Cardiac muscle cell (in vitro differentiated cells and primary cell): ENCODE measurements at places on chromosomes 7 and 10.

DNA sequence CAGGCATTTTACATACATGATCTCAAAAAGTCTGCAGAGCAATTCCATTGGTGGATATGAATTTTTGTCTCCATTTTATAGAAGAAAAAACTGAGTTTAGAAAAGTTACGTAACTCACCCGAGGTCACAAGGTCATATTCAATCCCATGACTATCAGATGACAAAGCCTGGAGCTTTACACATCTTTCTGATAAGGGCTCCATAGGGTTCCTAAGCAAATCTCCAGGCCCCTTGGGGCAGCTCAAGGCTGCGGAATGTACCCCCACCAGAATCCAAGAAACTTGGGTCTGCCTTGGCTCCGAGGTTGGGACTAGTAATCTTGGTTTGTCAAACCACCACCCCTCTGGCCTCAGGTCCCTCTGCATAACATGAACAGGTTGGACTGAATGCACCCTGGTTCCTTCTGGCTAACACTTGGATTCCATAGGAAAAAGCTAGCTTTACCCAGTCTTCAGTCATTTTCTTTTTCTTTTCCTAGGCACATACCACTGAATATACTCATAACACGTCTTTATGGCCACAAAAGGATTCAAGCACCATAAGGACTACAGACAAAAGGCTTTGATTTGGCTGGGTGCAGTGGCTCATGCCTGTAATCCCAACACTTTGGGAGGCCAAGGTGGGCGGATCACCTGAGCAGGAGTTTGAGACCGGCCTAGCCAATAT, 55.5 kb downstream of the PIP4K2A start:
- no peak for DNase-seq

GRCh38 chr7:37930226-37930948, 9.9 kb downstream of the EPDR1 start:
- no peak for DNase-seq

- no peak for DNase-seq
These were observed 9.5 kb downstream of the ANKIB1 start for GRCh38 chr7:92255308-92255707.

- DNase-seq = peak; percentile 7
These were observed 52.3 kb upstream of the EN2 start for GRCh38 chr7:155405399-155406318.

DNA sequence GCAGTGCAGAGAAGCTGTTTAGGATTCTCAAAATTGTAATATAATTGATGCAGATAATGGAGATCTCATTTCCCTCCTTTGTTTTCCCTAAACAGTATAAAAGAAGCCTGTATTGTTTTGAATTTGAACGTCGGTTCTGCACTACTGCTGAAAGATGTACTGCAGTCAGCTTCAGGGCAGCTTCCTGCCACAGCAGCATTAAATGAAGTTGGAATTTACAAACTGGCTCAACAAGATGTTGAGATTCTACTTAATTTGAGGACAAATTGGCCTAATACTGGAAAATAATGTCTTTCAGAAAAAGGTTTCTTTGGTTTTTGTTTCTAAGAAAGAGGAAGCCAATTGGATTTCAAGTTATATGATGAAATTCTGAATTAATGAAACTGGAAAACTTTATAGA, 14.3 kb downstream of the EFCAB10 start:
- DNase-seq = no peak

DNA sequence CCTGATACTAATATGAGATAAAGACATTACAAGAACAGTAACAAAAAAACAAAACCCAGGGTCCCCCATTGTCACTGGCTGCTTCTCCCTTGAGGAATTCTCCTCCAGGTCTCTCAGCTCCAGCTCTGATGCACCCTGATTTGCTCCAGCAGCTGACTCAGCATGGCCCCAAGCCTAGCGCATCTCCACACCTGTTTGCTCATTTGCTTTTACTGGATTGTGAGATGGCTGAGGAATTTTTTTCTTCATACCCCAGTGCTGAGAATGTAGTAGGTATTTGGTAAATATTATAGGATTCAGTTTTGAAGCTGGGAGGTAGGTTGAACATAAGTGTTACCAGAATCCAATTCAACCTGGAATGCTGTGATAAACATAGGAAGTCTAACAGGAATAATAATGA, 171.9 kb downstream of the PKD1L1 start:
- no peak for DNase-seq

DNA sequence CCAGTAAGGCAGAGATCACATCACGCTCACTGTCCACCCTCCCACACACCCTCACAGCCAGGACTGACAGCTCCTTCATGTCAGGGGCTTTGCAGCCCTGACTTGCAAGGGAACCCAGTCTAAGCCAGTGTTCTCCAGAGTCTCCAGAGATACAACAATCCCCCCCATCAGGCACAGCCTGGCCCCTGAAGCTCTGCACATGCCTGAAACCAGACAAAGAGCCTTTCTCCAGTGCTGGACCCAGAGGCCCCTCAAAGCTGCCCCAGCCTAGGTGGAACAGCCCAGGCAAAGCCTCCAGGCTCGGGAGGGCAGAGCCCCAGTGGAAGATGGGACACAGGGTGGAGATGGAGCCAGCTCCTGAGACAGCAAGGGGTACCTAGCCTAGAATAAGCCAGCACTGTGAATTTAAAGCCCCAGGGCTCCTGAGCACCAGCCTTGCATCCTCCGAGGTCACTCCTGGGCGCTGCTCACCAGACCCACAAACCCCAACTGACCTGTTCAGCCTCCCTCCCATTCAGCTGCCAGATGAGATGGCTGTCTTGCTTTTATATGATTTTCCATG, 50.2 kb downstream of the GRID1 start:
- no peak for DNase-seq

GRCh38 chr7:31022726-31023125, 29.4 kb upstream of the ADCYAP1R1 start:
- DNase-seq = no peak

DNA sequence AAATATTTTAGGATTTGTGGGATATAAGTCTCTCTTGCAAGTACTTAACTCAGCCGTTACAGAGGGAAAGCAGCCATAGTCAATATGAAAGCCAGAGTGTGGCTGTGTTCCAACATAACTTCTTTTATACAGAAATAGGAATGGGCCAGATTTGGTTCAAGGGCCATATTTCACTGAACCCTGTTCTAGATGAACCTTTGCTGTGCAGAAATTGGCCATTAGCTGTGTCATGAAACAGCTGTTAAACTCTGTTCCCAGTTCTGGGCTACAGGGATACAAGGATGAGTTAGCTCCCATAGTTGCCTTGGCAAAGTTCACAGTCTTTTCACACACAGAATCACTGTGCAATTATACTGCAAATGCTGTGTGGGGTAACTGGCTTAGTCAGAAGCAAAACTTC, 213.9 kb upstream of the LRRN3 start:
- DNase-seq = no peak

DNA sequence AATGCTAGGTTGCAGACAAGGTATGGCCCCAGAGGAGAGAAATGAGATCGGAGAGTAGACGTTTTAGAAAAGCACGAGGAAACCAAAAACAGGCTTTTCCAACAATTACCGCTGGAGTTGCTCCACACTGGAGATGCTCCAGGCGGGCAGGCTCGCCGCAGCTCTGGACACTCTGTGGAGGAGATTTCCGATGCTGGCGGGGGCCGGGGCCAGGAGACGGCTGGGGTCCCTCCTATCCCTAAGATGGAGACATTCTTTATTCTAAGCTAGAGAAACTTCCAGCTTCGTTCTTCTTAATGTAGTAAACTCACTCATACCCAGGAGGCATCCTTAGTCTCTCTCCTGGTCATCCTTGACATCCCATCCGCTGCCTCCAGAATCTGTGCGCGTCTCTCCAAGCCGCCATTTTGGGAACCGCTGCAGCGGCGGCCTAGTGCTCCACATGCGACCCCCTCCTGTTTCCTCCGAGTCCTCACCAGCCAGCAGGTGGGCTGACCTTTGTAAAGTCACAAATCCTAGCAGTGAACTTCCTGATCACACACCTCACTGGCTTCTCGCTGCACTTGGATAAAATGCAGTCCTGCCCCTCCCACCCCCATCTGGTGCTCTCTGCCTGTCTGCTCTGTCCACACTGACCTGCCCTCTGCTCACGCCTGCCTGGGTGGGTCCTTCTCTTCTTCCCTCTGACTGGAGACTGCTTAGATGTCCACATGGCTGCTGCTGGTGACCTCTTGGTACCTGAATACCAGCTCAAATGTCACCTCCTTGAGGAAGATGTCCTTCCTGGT, 11.9 kb downstream of the PYROXD2 start:
- no peak for DNase-seq

DNA sequence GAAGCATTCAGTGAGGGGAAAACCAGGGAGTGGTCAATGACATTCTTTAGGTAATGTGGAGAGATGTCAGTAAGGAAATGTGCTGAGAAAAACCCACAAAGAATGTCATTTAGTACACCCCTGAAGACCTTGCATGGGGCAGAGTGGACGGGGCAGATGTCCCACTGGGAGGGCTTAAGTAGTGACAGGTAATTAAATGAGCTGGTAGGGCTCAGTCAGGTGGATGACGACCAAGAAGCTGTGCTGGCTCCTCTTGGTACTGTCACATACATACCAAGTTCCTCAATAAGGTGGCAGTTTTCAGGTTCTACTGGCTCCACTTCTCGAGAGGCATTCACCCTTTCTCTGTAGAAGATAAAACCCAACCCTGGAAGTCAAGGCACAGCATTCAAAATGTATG, 1.8 kb downstream of the PON3 start:
- DNase-seq = no peak

DNA sequence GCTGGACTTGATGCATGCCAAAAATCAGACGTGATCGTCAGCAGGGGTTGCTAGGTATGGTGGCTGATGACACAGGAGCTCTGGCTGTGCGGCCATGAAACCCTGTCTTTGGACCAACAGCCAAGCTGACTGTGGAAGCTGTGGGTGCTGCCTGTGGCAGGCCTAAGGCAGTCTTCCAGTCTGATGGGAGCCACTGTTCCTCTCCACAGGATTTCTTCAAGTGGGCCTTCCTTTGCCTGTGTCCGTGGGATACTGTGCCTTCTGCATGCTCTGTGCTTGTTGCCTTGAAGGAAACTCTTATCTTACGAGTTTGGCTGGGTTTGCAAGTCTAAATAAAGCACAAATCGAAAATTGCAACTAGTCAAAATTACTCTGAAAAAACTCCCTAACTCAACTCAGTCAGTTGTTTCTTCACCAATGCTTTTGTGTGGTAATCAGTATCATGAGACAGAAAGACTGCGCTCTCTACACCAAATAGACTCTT, 101.9 kb upstream of the PDLIM1 start:
- DNase-seq = no peak

DNA sequence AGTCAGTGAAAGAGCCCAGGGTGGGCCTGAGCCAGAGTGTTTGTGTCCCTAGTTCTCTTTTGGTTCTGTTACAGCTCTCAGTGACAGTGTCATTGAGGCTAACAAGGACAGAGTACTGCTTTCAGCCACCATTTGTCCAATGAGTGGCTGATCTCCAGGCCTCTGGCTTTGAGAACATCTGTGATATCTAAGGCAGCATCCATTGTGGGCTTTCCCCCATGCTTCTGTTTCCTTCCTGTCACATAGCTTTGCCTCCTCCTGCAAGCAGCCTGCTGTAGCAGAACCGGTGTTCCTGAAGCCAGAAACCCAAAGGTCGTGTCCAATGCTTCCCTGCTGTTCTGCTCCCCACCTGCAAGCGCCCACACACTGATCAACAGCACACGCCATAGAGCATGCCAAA, 68.4 kb downstream of the IKZF1 start:
- no peak for DNase-seq

DNA sequence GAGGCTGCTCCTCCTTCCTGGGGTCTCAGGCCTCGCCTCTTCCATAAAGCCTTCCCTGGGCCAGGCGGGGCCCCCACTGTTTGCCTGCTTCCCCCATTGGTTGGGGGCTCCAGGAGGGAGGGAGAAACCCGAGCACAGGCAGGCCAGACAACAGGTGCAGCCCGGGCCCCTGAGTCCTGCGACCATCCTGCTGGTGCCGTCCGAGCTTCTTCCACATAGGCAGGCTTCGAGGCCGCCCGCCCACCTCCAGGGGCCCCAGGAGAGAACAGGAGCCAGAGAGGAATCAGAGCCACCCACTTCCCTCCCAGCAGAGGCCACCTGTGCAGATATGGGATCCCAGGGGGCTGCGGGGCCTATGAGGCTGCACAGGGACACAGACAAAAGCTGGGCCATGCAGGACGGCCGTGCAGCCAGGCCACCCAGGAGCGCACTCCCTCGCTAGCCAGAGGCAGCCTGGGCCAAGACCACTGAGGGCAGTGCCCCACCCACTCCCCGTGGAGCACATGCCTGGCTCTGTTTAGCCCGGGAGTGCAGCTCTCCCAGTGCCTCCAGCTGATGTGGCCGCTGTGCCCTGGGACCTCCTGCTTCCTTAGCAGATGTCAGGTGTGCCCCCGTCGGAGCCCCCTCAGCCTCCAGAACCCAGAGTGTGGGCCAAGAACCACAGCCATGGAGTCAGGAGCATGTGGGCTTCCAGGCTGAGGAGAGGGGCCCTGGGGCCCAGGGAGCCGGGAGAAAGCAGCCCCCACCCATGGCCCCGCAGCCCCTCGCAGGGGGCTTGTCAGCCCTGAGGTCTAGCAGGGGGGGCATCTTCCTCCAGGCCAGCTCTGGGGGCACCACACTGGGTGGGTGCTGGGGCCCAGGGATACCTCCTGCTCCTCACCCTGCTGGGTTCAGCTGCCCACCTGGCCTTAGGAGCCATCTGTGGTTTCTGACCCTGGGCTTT, 59.9 kb upstream of the INPP5A start:
- DNase-seq = no peak

GRCh38 chr7:1113548-1113885, 25.6 kb downstream of the GPER1 start:
- no peak for DNase-seq

GRCh38 chr10:127399668-127400067, 149.4 kb upstream of the NPS start:
- no peak for DNase-seq

- peak; percentile 89 for DNase-seq
These were observed 4.3 kb upstream of the MARVELD1 start for GRCh38 chr10:97708976-97709946.

DNA sequence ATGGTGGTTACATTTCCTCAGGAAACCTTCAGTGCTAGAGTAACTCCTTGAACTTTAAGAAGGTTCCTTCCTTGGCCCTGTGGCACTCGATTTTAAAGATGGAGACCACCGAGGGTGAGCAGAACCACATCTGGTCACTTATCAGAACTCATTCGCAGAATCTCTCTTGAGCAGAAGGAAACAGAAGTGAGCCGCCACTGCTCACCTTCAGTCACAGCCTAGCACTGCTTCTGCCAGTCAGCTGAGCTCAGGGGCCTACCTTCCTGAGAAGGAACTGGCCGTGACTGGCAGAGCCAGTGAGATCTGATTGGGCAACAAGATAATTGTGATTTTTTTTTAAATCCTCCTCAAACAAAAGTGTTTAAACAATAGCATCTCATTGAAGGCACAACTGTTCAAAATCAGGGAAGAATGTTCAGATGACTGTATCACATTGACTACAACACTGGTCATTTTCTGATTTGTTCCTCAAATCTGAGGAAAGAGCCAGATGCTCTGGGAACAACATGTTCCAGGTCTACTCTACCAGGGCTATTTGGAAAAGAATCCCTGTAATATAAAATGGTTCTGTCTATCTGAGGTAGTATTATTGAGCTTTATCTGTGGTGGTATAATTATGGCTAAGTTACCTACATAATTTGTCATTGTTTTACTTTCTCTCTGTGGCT, 2.7 kb upstream of the SYPL1 start:
- DNase-seq = no peak

GRCh38 chr7:89123871-89124270, 328.3 kb upstream of the TEX47 start:
- DNase-seq = no peak

- DNase-seq = no peak
These were observed 249.9 kb upstream of the SMIM30 start for GRCh38 chr7:113368256-113368655.

GRCh38 chr7:2698581-2699288, 10.7 kb downstream of the AMZ1 start:
- no peak for DNase-seq

GRCh38 chr7:46218461-46219200, 297.6 kb upstream of the IGFBP3 start:
- no peak for DNase-seq
